ENCODE measurements at places on chromosomes 7 and 10.

DNA sequence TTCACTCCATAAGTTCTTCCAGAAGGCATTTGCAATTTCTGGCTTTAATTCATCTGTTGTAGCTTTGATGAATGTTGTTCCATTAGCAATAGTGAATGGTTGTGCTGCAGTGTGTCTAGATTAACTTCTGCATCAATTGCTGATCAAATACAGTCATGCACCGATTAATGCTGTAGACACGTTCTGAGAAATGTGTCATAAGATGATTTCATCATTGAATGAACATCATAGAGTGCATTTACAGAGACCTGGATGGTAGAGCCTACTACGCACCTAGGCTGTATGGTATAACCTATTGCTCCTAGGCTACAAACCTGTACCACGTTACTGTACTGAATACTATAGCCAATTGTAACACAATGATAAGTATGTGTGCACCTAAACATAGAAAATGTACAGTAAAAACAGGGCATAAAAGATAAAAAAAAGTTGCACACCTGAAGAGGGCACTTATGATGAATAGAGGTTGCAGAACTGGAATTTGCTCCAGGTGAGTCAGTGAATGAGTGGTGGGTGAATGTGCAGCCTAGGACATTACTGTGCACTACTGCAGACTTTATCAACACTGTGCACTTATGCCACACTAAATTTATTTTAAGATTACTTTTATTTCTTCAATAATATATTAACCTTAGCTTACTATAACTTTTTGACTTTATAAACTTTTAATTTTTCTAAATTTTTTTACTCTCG is 170.7 kb downstream of the HERPUD2 start:
- DNase-seq, result no peak

DNA sequence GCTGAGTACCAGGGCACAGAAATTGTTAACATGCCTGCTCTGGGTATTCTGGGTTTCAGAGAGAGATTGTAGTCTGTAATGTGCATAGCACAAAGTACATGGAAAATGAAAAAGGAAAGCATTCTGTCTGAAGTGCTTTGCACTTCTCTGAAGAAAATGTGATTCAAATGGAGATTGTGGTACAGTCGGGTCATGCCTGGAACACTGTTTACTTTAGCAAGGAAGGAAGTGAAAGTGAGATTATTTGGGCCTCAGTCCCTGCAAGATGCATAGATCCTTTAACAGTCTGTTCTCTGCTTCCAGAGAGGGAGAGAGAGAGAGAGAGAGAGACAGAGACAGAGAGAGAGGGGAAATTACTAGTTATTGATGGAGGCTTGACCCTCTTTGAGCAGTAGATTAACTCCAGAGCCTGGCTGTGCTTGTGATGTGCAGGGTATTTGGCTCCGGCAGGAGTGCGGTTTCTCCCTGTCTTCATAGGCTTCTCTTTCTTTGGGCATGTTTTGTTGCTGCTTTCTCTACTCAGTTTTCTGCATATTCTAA is 5.4 kb downstream of the VWC2 start:
- no peak for DNase-seq

- DNase-seq, result no peak
These were observed 20.1 kb upstream of the CYP3A5 start for GRCh38 chr7:99699946-99700345.

DNA sequence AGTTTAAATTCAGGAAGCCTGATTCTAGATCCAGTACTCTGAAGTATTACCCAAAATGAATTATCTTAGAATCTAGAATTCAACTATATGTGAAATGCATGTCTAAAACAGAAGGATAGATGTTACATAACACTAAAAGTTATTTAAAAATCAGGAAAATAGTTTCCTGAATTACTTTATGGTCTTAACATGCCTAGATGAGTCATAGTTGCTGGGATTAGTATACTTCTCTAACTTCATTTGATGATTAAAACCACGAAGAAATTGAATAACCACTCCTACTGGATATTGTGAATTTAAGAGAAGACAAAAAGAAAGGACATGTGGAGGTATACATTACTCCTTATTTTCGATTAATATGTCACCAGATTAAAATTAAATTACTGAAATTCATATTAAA is 65.5 kb downstream of the ATAD1 start:
- DNase-seq, result no peak

- peak; percentile 93 for DNase-seq
These were observed 13.8 kb upstream of the SEC24C start for GRCh38 chr10:73730153-73730906.

Data from activated CD4-positive, alpha-beta T cell treated with anti-CD3 and anti-CD28 coated beads, Interleukin-2, amount 50 U/mL, for 24 hours (primary cell).